Thoracic aorta endothelial cell (primary cell): ENCODE measurements at places on chromosomes 13 and 19. TPM values are rescaled to one million over a fixed set of nuclear protein-coding genes. Genes with fewer than 3 reads are reported as not detected.

The SH3GL1 gene
- 81.8 and 95.6 TPM in 2 replicates for total RNA-seq

The GRIN3B gene
- total RNA-seq: 0.43 and 0.80 TPM in 2 replicates

The OR7A5 gene
- not detected in 2 replicates for total RNA-seq

The CGB3 gene
- not detected in 2 replicates for total RNA-seq

The ATP4A gene
- not detected in 2 replicates for total RNA-seq

The ZNF724 gene
- total RNA-seq: 11.0 and 12.9 TPM in 2 replicates

The LRRC25 gene
- total RNA-seq: not detected in 2 replicates

The PSG1 gene
- total RNA-seq: not detected in 2 replicates

The TLE2 gene
- 12.3 and 13.7 TPM in 2 replicates for total RNA-seq

The LRFN3 gene
- total RNA-seq: 4.4 and 6.1 TPM in 2 replicates

The ACP5 gene
- total RNA-seq: not detected in 2 replicates

The CKM gene
- not detected in 2 replicates for total RNA-seq

The NTF4 gene
- not detected in 2 replicates for total RNA-seq

The SHISA7 gene
- total RNA-seq: not detected in 2 replicates

The CGB8 gene
- total RNA-seq: not detected in 2 replicates

The SERPINE3 gene
- 0.07 TPM in 1 of 2 replicates, not detected in the other for total RNA-seq

The NKG7 gene
- not detected in 2 replicates for total RNA-seq

The GALP gene
- total RNA-seq: not detected in 2 replicates

The ANKRD24 gene
- total RNA-seq: 0.13 and 0.14 TPM in 2 replicates

The QPCTL gene
- total RNA-seq: 19.4 and 26.7 TPM in 2 replicates

The KLK14 gene
- total RNA-seq: not detected in 2 replicates

The PGLYRP2 gene
- not detected in 2 replicates for total RNA-seq

The LAIR1 gene
- total RNA-seq: not detected in 2 replicates

The FFAR3 gene
- total RNA-seq: not detected in 2 replicates

The CGB5 gene
- 0.22 TPM in 1 of 2 replicates, not detected in the other for total RNA-seq

The ZNF709 gene
- 2.8 and 2.9 TPM in 2 replicates for total RNA-seq

The ZNF587B gene
- total RNA-seq: 23.7 and 48.5 TPM in 2 replicates

The PTPRS gene
- total RNA-seq: 20.1 and 21.9 TPM in 2 replicates

The ZNF382 gene
- 6.5 and 6.9 TPM in 2 replicates for total RNA-seq

The SLC6A16 gene
- 0.65 and 1.3 TPM in 2 replicates for total RNA-seq

The IGFL1 gene
- not detected in 2 replicates for total RNA-seq

The CRB3 gene
- total RNA-seq: not detected in 2 replicates

The ZNF787 gene
- 21.0 and 23.7 TPM in 2 replicates for total RNA-seq

The MED26 gene
- 6.5 and 8.0 TPM in 2 replicates for total RNA-seq

The PLVAP gene
- total RNA-seq: 2.5 and 3.6 TPM in 2 replicates

The ZNF766 gene
- 8.9 and 12.3 TPM in 2 replicates for total RNA-seq
